ENCODE measurements at places on chromosomes 2 and 18.

- no peak for DNase-seq
These were observed 117.9 kb upstream of the PELI1 start for GRCh38 chr2:64262071-64262470.

- DNase-seq, result no peak
These were observed 13.9 kb downstream of the AFTPH start for GRCh38 chr2:64537991-64538390.

DNA sequence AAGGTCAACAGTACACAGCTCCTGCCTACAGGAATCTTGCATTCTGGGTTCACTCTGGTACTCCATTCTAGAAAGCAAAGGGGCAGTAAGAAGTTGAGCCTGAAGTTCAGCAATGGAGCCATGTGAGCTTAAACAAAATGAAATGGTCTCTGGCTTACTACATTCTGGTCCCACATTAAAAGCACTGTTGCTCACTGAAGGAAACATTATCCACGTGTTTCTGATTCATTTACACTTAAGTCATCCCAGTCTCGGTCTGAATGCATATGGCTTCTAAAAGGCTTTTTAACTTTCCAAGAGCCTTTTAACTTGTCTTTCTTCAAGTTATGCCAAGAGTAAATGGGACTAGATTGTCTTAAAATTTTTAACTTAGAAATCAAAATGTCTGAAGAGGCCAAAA lies 177.8 kb downstream of the LNPK start:
- DNase-seq, result no peak

GRCh38 chr2:7860693-7861092 lies 821.2 kb upstream of the ID2 start:
- no peak for DNase-seq

DNA sequence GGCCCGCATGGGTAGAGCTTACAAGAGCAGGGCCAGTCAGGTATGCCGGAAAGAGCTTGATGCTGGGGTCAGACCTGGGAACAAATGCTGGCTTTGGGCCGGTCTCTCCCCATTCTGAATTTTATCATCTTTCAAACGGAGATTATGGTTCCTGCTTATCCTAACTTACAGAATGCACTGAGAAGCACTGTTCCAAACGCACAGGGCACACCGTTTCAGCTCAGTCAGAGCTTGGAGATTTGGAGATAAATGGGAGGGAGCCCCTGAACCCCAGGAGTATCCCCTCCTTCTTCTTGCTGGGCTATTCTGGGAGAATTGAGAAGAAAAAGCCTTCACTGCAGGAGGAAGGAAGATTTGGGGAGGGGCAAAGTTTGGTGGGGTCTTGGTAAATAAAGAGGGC lies 169.4 kb downstream of the DDX1 start:
- no peak for DNase-seq

DNA sequence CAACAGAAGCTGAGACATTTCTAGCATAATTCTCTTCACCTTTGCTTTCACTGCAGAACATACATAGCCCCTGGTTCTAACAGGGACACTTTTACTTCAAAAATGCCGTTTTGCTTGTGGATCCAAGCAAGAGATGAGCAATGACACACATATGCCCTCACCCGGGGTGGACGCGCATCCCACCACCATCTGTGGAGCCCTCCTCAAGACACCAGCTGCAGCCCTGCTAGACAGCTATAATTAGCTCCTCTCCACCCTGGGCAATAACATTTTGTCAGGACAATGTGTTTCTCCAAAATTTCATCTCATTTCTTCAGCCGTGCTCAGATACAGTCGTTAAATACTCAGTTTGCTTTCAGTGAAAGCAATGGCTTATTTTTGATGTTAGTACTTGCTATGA lies 368.7 kb upstream of the RAB6C start:
- DNase-seq, result no peak

DNA sequence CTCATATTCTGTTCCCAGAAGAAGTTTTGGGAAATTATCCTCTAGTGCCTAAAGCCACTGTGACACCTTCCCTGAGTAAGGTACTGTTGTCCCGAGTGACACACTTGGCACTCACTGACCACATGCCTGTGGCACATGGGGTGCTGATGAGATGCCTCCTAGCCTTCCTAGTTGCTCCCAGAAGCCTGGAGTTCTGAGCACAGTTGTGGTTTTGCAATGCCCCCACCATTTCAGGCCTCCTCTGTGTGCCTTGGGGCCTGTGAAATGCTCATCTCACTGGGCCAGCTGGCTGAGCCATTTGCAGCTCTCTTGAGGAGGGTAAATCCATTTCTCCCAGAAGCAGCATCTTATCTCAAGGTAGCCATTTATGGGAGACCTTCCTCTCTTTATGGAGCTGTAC lies 91.8 kb downstream of the DGKD start:
- DNase-seq, result no peak

GRCh38 chr2:166436189-166436588 lies 57.9 kb downstream of the SCN7A start:
- no peak for DNase-seq

GRCh38 chr2:96848264-96848663 lies 4.4 kb upstream of the ANKRD23 start:
- DNase-seq, result no peak

DNA sequence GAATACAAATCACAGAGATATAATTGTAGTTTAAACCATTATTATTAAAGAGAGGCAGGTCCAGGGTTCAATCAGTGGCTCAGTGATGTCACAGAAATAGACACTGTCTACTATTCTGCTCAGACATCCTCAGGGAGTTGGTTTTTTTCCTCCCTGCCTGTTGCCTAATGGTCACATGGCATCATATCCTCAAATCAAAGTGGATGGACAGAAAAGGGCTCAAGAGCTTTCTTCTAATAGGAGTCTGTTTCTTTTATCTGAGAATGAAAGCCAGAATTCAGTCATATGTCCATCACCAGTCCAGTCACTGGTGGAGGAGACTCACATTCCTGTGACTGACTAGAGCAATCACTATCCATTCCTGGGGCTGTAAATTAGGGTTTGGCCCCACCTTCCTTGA lies 27.9 kb upstream of the EPC2 start:
- no peak for DNase-seq

- DNase-seq, result no peak
These were observed 42.2 kb upstream of the RTN4 start for GRCh38 chr2:55092439-55092838.

DNA sequence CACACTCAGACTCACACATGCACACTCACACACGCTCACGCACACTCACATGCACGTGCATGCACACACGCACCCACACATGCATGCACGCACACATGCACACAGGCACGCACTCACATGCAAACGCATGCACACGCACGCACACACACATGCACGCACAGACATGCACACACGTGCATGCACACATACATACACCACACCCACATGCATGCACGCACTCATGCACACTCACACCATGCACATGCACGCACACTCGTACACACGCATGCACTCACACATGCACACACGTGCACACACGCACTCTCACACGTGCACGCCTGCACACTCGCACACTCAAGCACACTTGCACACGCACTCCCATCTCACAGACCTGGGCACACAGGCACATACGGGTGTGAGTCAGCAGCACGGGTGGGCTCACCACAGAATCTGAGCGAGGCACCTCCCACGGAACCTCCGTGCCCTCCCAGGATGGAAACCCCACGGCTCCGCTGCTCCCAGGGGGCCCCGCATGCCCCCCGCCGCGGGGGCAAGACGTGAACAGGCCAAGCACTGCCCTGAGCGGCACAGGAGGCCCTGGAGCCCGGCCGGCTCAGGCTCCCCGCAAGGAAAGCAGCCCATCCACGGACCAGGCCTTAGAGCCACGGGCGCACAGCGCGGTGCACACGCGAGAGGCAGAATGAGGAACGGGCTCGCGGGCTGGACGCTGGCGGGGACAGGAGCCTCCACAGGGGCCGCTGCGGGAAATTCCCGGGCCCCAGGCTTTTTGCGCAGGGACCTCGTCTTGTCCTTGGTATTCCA lies 8.4 kb upstream of the KCNG2 start:
- DNase-seq, result no peak

DNA sequence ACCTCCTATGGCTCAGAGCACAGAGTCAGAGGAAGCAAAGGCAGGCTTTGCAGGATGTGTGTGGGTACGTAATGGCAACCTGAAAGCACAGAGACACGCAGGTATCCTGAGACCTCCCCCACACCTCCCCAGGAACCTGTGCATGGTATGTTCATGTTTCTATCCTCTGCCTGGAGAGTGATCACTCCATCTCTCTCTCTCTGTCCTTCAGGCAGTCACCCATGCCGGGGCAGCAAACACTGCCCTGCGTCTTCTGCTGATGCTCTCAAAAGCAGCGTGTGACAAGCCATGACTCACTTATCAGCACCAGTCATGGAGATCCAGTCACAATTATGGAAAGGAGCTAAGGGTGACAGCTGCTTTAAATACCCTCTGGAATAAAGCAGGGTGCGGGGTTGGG lies 52.7 kb downstream of the PDCL3 start:
- no peak for DNase-seq

GRCh38 chr2:240711701-240712100 lies 20.0 kb downstream of the AQP12A start:
- DNase-seq, result no peak

- no peak for DNase-seq
These were observed 61.6 kb upstream of the NCOA1 start for GRCh38 chr2:24429197-24430074.

DNA sequence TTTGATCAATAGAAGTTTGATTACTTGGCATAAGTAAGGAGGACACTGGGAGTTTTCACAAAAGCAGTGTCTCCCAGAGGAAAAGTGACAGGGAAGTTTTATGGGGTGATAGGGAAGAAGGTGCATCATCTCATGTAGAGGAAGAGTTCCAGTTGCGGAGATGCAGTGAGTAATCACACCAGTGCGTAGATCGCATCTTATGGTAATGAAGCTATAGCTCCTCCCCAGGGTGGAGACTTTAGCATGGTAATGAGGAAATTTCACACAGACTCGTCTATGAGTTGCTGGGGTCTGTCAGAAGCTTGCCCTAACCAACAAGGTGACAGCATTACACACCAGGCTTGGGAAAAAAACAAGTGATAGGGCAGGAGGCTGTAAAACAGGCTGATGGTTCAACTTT lies 49.0 kb downstream of the KYNU start:
- no peak for DNase-seq

GRCh38 chr18:48990481-48991318 lies 39.9 kb upstream of the SMAD7 start:
- no peak for DNase-seq

GRCh38 chr2:156472686-156473085 lies 36.5 kb downstream of the GPD2 start:
- no peak for DNase-seq

DNA sequence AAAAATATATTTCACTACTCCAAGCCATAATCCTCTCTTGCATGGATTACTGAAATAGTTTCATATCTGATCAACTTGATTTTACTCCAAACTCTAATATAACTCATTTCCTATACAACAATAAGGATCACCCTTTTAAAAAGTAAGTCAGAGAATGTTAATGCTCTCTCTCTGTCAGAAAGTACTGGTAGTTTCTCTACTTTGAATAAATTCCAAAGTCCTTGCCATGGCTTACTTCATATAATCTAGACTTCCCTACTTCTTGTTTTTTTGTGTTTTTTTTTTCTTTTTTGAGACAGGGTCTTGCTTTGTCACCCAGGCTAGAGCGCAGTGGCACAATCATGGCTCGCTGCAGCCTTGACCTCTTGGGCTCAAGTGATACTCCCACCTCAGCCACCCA lies 36.2 kb downstream of the MAP3K2 start:
- no peak for DNase-seq

DNA sequence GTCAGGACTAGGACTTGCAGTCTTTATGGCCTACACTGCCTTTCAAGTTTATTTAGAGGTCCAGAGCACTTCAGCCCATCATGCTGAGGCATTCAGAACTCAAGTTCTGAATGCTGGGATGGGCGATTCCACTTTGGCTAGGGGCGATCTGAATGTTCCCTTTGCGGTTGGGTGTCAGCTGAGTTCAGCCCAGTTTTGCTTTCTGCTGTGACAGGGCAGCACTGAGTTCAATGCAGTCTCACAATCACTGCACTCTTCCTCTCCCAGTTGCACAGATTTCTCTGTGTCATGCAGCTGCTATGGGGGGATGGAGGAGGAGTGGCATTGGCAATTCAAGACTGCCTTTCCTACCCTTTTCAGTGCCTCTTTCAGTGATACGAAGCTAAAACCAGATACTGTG lies 1232.0 kb upstream of the FAM98A start:
- DNase-seq, result no peak

GRCh38 chr2:24050041-24050979 lies 769 bp downstream of the FKBP1B start:
- no peak for DNase-seq

DNA sequence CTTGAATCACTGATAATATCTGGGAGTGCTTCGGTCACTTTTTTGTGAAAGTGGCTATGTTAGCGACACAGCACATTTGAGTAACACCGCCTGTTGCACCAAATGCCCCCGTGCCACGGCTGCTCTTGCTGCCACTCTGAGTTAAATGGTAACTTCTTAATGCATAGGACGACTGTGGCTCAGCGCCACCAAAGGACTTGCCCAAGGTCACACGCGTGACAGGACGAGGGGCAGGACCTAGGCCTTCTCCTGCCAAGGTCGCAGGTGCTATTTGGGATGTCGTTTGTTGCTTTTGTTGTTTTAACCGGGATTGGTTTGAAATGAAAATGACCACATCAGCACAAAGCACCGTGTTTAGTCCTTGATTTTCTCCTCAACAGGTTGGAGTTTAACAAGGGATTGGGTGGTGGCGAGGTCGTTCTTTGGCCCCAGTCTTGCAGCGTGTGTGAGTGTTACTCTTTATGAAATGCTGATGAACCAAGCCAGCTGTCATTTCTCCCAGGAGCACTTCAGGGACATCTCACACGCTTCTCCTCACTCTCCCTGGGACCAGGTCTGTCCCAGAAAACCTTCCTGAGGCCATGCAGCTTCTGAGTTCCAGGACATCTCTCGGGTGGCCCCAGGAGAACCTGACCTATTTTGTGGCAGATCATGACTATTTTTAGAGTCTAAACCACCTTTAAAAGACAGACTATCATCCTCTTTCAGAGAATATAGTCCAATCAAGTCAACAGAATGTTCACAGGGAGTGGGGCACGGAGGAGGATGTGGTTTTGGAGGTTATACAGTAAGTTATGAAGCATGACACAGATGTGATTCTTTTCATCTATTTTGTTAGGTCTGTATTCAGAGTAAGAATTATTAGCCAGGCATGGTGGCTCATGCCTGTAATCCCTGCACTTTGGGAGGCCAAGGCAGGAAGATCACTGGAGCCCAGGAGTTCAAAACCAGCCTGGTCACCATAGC lies 49.9 kb downstream of the MTCL1 start:
- DNase-seq, result no peak

GRCh38 chr2:190180313-190181122 lies 118.0 kb upstream of the MSTN start:
- peak; percentile 80 for DNase-seq

- no peak for DNase-seq
These were observed 114.4 kb upstream of the CHRNA1 start for GRCh38 chr2:174878537-174879147.

- DNase-seq, result no peak
These were observed 104.5 kb upstream of the UGP2 start for GRCh38 chr2:63737081-63737751.

- no peak for DNase-seq
These were observed 678.4 kb downstream of the DCDC2C start for GRCh38 chr2:4381773-4382172.
